ENCODE measurements at places on chromosomes 4 and X. TPM values are rescaled to one million over a fixed set of nuclear protein-coding genes. Genes with fewer than 3 reads are reported as not detected.

DNA sequence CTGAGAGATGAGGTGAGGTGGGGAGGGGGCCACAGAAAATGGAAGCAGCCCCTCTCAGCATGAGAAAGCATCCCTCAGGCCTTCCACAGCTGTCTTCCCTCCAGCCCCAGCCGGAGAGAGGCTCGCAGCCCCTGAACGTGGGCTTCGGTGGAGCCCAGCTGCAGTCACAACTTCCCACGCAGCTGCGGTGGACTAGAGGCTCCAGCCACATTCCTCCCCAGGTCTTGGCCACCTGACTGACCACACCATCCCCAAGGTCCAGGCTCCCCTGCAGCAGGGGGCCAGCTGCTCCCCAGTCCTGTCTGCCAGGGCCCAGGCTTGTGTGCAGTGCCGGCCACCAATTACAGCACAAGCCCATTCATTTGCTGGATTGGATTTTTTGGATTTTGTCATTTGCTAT lies 212.3 kb upstream of the BCOR start:
- no peak overlapping the region for H3K27ac ChIP-seq
- no peaks in the 10 kb centered on the region for H3K27me3 ChIP-seq
- H3K4me3 ChIP-seq = no peak overlapping the region
- no peaks in the 10 kb centered on the region for H3K36me3 ChIP-seq

Gene PLP1
- total RNA-seq = not detected

- H3K36me3 ChIP-seq = no peaks in the 10 kb centered on the region
- no peaks in the 10 kb centered on the region for H3K27me3 ChIP-seq
- DNase-seq = no peak
- no peak overlapping the region for H3K4me3 ChIP-seq
- no peaks in the 10 kb centered on the region for H3K4me1 ChIP-seq
- H3K27ac ChIP-seq = no peak overlapping the region
Observed at GRCh38 chrX:38699121-38699520, 102.1 kb upstream of the MID1IP1 start.

Gene PPM1K
- total RNA-seq = 44.3 TPM

Gene WDR17
- total RNA-seq = 1.0 TPM

DNA sequence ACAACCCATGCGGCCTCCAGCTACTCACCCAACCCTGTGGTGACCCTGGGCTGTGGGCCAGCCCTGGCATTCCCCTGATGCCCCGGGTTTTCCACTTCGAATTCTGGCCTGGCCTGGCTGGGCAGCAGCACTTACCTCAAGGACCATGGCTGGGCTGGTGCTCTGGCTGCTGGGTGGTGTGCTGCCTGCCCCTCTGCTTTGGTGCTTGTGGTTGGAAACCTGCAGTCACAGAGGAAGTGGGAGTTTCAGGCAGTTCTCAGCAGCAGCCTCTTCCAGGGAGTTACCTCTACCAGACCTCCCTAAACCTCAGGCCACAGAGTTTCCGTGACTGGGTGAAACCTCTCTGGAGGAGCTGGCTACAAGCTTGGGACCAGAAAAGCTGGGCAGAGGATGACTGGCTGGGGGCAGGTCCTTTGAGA lies at the start of gene CXCR3:
TSS of gene CXCR3 (minus strand) at position 209 of the 419 bp plus-strand sequence. CDS start at position 147, 62 bp downstream.
- peak; percentile 48 for DNase-seq
- peaks cover 46% of the 10 kb centered on the region for H3K4me1 ChIP-seq
- H3K36me3 ChIP-seq = no peaks in the 10 kb centered on the region
- peak within 1 kb of the TSS; percentile 69 for H3K27ac ChIP-seq
- H3K4me3 ChIP-seq = peak within 1 kb of the TSS; percentile 60

Gene GBA3
- total RNA-seq = not detected

Gene EFHC2
- 0.18 TPM for total RNA-seq

DNA sequence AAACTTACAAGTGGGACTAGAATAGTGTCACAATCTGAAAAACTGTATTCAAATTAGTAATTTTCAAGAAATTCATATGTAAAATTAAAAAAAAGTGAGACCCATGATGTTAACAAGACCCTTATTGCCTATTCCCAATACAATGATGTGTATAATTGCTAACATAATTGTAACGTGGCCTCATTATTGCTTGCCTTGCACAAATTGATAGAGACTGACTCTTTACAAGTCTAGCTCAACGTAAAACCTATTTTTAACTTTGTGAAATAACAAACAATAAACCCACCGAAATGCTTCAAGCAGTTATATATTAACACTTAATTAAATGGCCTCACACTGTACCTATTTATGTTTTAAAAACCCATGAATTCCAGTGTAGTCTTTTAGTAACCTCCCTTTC lies 312.5 kb downstream of the DACH2 start:
- no peak overlapping the region for H3K27ac ChIP-seq
- H3K4me3 ChIP-seq = no peak overlapping the region
- no peak for DNase-seq
- no peaks in the 10 kb centered on the region for H3K4me1 ChIP-seq
- H3K36me3 ChIP-seq = no peaks in the 10 kb centered on the region
- no peaks in the 10 kb centered on the region for H3K27me3 ChIP-seq

Gene ADGRL3
- not detected for total RNA-seq

Gene CYP2U1
- 2.7 TPM for total RNA-seq

DNA sequence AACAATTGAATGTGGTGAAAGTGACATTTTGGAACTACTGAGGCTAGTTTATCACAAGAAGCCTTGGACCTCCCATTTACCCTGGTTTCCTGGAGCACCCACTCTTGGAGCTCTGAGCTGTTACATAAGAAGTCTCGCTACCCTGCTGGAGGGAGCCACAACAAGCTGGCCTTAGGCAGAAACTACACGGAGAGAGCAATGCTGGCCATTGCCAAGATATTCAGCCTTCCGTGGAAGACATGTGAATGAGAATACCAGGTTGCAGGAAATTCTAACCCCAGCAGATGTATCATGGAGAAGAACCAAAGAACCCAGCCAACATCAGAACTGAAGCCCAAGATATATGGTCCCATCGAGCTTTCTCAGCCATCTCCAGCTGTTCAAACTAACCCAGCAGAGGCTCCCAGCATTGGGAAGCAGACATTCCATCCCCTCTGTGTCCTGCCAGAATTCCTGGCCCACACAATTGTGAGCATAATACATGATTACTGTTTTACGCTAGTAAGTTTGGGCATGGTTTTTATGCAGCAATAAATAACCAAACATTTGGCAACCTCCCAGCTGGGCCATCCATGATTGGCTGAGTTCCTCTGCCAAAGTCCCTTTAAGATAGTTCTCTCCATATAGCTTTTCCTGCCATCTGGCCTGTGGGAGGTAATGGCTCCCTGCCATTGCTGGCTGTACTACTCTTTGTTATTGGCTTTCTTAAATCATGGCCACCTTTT lies 17.9 kb upstream of the PDE5A start:
- H3K36me3 ChIP-seq = no peaks in the 10 kb centered on the region
- no peaks in the 10 kb centered on the region for H3K27me3 ChIP-seq
- H3K4me1 ChIP-seq = no peaks in the 10 kb centered on the region
- H3K27ac ChIP-seq = no peak overlapping the region
- no peak for DNase-seq
- H3K4me3 ChIP-seq = no peak overlapping the region

GRCh38 chr4:150354214-150354796 lies 227.6 kb upstream of the MAB21L2 start:
- no peaks in the 10 kb centered on the region for H3K36me3 ChIP-seq
- no peak overlapping the region for H3K27ac ChIP-seq
- DNase-seq = no peak
- no peaks in the 10 kb centered on the region for H3K4me1 ChIP-seq

GRCh38 chrX:154458954-154459778 lies 1.1 kb downstream of the PLXNA3 start:
- H3K4me1 ChIP-seq = peaks cover 5% of the 10 kb centered on the region
- H3K27me3 ChIP-seq = no peaks in the 10 kb centered on the region
- no peaks in the 10 kb centered on the region for H3K36me3 ChIP-seq
- H3K27ac ChIP-seq = peak overlapping the region; percentile 54

- H3K36me3 ChIP-seq = no peaks in the 10 kb centered on the region
- H3K4me1 ChIP-seq = peaks cover 33% of the 10 kb centered on the region
- DNase-seq = peak; percentile 74
- H3K27ac ChIP-seq = peak within 1 kb of the TSS; percentile 77
- H3K4me3 ChIP-seq = peak within 1 kb of the TSS; percentile 84
Observed at GRCh38 chr4:153466081-153466948, at the start of gene TMEM131L. TMEM131L (plus strand) TSS chr4:153466360; CDS start chr4:153466398, 38 bp downstream.

GRCh38 chrX:131365766-131366165 lies 76.7 kb upstream of the IGSF1 start:
- H3K27me3 ChIP-seq = no peaks in the 10 kb centered on the region
- no peak overlapping the region for H3K4me3 ChIP-seq
- H3K4me1 ChIP-seq = no peaks in the 10 kb centered on the region
- DNase-seq = no peak

- no peaks in the 10 kb centered on the region for H3K36me3 ChIP-seq
Observed at GRCh38 chrX:51955200-51955599, 61.8 kb downstream of the MAGED1 start.

- H3K36me3 ChIP-seq = peaks cover 7% of the 10 kb centered on the region
- peaks cover 15% of the 10 kb centered on the region for H3K4me1 ChIP-seq
- peak overlapping the region; percentile 21 for H3K27ac ChIP-seq
- peak; percentile 41 for DNase-seq
- no peaks in the 10 kb centered on the region for H3K27me3 ChIP-seq
Observed at GRCh38 chrX:1507511-1508463, 29.2 kb downstream of the P2RY8 start.

DNA sequence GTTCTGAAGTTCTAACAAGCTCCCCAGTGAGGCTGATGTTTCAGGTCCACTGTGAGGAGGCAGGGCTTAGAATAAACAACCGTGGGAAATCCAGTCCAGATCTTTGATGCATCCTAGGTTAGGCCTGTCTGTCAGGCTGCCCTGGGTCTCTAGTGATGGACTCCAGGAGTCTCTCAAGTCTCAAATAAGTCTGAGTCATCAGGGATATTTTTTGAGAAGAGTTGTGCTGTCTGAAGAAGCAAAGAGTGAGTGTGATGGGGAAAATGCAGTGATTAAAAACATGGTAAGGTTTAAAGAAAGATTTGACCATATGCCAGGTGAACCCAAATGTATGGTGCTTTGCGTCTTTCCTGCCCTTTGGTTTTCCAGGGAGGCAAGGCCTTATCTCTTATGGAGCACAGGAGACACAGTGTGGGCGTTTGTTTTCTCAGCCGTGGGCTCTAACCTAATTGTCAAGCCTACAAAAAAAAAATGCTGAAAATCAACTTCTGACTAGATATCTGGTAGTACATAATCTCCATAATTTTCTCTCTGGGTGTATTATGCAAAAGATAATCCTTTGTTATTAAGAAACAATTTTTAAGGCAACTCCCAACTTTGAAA lies 100.7 kb downstream of the PTTG2 start:
- DNase-seq = no peak
- H3K4me1 ChIP-seq = no peaks in the 10 kb centered on the region
- no peak overlapping the region for H3K27ac ChIP-seq
- no peaks in the 10 kb centered on the region for H3K36me3 ChIP-seq
- H3K4me3 ChIP-seq = no peak overlapping the region

- no peak overlapping the region for H3K27ac ChIP-seq
- no peaks in the 10 kb centered on the region for H3K4me1 ChIP-seq
- no peak overlapping the region for H3K4me3 ChIP-seq
- H3K36me3 ChIP-seq = no peaks in the 10 kb centered on the region
- DNase-seq = no peak
- H3K27me3 ChIP-seq = no peaks in the 10 kb centered on the region
Observed at GRCh38 chr4:16867827-16868226, 30.6 kb downstream of the LDB2 start.

Gene FGF13
- not detected for total RNA-seq

DNA sequence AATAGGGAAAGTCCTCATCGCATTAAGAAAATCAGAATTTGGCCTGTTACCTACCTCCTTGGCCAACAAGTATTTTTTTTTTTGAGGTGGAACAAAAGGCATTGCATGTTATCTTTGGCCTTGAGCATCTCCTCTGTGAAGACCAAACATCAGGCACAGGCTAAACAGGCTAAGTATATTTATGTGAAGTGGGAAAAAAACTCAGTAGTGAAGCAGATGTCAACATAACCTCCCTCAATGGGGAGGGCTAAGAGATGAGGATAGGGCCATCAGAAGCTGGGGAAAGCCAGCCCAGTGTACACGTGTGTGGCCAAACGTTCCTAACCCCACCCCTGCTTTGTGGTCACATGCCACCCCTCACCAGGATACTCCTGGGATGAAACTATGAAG lies 102.5 kb downstream of the FNIP2 start:
- no peaks in the 10 kb centered on the region for H3K27me3 ChIP-seq
- no peak overlapping the region for H3K27ac ChIP-seq

Gene NPY2R
- total RNA-seq = not detected

DNA sequence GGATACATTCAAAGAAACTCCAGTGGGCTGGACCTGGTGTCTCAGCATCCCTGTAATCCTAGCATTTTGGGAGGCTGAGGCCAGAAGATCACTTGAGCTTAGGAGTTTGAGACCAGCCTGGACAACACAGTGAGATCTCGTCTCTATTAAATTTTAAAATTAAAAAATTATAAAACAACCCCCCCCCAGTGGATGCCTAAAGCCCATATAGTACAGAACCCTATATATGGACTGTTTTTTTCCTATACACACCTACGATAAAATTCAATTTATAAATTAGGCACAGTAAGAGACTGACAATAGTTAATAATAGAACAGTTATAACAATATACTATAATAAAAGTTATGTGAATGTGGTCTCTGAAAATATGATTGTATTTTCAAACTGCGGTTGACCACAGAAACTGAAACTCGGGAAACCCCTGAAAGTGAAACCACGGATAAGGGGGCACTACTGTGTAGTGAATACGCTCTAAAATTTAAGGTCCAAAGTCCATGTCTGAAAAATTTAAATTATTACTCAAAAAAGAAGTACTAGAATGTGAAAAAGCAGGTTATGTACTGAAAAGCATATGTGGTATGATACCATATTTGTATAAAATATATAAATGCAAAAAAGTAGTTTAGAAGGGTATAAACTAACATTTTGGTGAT lies 2.0 kb downstream of the SMIM14 start:
- peak overlapping the region; percentile 86 for H3K4me3 ChIP-seq
- peak; percentile 49 for DNase-seq
- peaks cover 18% of the 10 kb centered on the region for H3K4me1 ChIP-seq

DNA sequence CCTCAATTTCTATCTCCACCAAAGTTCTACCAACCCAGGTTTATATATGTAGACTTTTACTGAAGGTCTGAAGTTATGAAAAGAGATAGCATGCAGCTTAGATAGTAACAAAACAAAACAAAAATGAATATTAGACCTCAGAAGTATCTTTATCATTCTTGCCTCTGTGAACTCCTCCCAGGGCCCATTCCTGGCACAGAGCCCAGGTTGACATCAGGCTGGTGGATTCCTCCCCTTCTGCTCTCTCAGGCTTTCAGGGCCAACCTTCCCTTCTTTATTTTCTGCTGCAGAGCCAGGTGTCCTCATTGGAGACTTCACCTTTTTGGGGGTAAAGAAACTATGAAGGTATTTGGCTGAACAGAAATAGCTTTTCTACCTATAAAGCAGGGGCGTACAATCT lies 112.8 kb upstream of the PITX2 start:
- H3K27me3 ChIP-seq = no peaks in the 10 kb centered on the region
- no peaks in the 10 kb centered on the region for H3K36me3 ChIP-seq
- no peak for DNase-seq
- no peak overlapping the region for H3K4me3 ChIP-seq

Gene KLHL8
- total RNA-seq = 15.8 TPM

Gene CT45A10
- total RNA-seq = not detected

Gene MAML3
- 0.57 TPM for total RNA-seq

DNA sequence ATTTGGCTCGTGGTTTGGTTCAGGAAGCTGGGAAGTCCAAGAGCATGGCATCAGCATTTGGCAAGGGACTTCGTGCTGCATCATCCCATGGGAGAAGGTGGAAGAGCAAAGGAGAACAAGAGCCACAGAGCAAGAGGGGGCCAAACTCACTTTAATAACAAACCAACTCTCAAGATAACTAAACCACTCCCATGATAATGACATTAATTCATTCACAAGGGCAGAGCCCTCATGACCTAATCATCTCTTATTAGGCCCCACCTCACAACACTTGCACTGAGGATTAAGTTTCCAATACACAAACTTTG lies 113.4 kb upstream of the ATXN3L start:
- no peaks in the 10 kb centered on the region for H3K4me1 ChIP-seq
- H3K36me3 ChIP-seq = no peaks in the 10 kb centered on the region
- no peak for DNase-seq
- H3K27me3 ChIP-seq = no peaks in the 10 kb centered on the region
